ENCODE measurements at places on chromosomes 2 and 18.

GRCh38 chr18:40821596-40822243 lies 1133.3 kb upstream of the PIK3C3 start:
- DNase-seq: no peak

GRCh38 chr18:12376034-12376753 lies 833 bp downstream of the AFG3L2 start:
- DNase-seq: peak; percentile 37

DNA sequence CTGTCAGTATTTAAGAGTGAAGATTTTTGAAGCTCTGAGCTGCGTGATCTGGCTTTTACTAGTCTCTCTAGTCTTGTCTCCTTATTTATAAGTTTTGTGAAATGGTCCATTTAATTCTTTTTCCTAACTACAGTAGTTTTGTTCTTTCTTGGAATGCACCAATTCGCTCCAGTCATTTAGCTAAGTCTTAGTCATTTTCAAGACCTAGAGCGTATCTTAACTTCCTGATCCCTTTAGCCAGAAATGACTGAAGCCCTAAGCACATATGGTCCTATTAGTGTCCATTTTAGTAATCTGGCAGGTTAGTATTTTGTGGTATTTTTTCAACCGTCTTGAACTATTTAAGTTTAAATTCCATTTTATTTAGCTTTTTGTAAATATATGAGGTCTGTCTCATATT lies 3.6 kb downstream of the BIRC6 start:
- DNase-seq: no peak

GRCh38 chr2:95299961-95300360 lies 2.8 kb downstream of the KCNIP3 start:
- no peak for DNase-seq
